ENCODE measurements at places on chromosomes 4 and X.

- no peak for DNase-seq
These were observed 164.4 kb upstream of the CPEB2 start for GRCh38 chr4:14837860-14838259.

GRCh38 chr4:106201373-106201772 lies 114.6 kb downstream of the TBCK start:
- DNase-seq: no peak

- DNase-seq: no peak
These were observed 1.5 kb downstream of the MAN2B2 start for GRCh38 chr4:6576512-6576911.

GRCh38 chr4:145125396-145125795 lies 27.3 kb downstream of the ABCE1 start:
- DNase-seq: no peak

GRCh38 chrX:142977128-142977914 lies 48.4 kb upstream of the SPANXN4 start:
- no peak for DNase-seq

DNA sequence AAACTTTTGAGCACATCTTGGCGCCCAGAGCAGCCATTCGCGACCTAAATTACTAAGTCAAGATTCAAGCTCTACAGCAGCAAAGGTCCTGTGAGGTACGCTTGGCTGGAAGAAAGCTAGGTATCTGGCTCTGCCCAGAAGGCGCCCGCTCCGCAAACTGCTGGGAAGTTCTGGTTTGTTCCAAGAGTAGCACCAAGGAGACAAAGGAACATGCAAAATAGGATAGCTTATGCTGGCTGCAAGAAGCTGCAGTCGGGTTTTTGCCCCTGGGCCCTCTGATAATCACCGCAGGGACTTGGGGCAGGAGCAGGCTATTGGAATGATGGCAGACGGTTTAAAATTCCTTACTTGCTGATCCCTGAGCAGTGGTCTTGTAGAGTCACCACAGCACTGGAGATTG lies 3.0 kb upstream of the TBX22 start:
- no peak for DNase-seq

- DNase-seq: no peak
These were observed 276.3 kb upstream of the GALNT7 start for GRCh38 chr4:172892300-172892699.

DNA sequence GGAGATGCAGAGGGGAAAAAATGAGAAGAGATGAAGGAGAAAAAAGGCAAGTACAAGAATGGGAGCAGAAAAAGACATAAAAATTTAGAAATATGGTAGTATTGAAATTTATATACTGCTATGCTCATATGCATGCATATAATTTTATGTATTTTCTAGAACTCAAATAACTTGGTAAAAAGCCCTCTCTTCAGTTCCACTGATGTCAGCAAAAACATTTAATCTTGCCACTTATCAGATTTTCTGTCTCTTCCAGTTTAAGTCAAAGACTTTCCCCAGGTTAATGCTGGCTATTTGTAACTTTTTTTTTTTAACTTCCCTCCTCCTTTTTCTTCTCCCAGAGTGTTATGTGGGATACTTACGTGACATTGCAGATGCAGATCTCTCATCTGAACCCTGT lies 617.5 kb upstream of the CPEB2 start:
- DNase-seq: no peak

DNA sequence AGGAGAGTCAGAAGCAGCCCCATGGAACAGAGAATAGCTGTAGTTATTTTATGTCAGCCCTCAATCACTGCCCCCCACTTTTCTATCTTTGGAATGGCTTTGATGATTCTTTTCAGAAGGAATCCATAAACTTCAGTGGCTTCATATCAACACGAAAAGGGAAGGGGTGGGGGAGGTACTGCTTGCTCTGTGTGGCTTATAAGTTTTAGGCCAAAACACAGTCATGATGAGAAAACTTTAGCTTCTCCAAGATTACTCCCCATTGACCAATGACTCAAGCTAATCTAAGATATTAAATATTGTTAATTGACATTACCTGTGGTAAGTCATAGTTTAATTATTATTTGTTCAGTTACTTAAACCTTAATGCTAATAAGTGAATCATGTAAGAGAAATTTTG lies 669.6 kb upstream of the FAM241A start:
- DNase-seq: no peak

DNA sequence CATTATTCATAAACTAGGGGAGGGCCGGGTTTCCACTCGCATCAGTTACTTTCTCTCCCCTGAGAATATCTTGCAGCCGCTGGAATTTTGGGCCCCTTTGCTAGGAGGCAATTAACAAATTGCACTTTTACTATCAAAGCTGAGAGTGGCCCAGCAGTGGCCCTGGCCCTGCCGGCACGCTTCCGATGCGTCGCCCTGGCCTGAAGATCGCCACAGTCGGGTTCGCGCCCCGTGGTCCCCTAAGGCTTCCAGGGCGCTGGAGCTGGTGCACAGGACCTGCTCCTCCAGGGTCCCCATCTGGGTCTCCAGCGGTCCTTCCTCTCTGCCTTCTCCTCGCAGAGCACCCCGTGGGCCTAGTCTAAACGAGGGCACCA lies 486 bp upstream of the CWH43 start:
- DNase-seq: no peak
